ENCODE measurements at places on chromosomes 2 and 18. TPM values are rescaled to one million over a fixed set of nuclear protein-coding genes. Genes with fewer than 3 reads are reported as not detected.

DNER gene
- total RNA-seq, result not detected

DNA sequence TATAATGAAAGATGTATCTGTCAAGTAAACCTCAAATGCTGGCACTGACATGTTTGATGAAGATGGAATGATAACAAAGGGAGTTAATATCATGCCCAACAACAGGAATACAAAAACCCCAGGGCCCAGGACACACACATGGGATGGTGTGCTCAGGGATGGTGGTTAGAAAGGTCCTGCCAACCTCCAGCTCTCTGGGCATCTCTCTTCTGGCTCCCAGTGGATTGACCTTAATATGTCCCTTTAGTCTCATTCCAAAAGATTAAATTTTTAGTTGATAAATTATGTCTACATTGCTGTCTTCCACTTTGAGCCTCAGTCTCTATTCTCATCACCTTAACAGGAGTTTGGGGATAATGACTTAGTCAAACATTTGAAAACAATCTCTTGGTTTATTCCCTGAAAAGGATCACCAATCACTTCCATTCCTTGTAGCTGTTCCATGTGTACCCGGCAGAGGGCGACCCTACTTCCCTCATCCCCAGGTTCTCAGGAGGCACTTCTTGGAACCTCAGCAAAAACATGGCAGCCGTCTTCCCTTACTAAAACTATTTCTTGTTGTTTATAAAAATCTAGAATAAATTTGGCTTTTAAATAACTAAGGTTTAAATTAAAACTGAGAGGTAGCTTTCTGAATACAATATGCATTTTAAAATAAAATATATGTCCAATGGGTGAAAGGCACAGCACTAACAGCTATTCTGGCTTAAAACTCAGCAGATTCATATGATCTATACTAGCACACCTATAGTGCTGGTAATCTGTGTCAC lies 29.6 kb downstream of the MCEE start:
- DNase-seq, result peak; percentile 9

TEKT4 gene
- not detected for total RNA-seq

DNA sequence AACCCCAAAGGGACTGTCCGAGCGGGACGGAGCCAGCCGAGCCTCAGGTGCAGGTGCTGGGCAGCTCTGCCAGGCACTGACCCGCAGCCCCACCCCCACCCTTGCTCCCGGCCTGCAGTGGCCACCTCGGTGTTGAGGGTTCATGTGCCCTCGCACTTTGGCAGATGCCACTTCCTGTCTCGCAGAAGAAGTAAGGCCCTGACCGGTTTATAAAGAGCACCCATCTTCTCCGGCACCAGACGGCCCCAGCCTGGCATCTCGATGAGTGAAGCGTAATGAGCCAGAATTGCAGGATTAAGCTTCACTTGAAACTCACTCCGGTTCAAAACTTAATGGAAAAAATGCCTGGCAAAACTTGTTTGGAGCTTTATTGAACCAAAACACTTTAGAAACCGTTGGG lies 10.9 kb upstream of the NFATC1 start:
- DNase-seq, result no peak

STRADB gene
- 5.6 TPM for total RNA-seq

All from CD4-positive, alpha-beta T cell (primary cell).